ENCODE measurements at places on chromosomes 16 and 17.

GRCh38 chr16:64841071-64841470, 280.8 kb downstream of the CDH11 start:
- DNase-seq: no peak

DNA sequence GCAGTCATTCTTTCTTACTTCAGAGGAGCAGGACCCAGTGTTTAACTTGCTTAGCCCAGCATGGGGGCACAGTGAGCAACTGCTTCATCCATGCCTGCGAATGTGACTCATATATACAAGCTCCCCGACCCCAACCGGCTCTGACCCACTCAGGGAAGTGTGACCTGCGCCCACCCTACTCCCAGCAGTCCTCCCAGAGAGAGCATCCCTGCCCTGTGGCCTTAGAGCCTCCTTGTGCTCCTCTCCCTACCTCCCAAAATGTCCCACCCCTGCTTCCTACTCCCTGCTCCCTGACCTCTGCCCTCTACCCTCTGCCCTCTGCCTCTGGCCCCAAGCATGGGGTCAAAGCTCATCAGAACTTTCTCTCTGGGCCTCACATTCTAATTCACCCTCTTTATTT, 46.9 kb upstream of the DLX4 start:
- DNase-seq: no peak

DNA sequence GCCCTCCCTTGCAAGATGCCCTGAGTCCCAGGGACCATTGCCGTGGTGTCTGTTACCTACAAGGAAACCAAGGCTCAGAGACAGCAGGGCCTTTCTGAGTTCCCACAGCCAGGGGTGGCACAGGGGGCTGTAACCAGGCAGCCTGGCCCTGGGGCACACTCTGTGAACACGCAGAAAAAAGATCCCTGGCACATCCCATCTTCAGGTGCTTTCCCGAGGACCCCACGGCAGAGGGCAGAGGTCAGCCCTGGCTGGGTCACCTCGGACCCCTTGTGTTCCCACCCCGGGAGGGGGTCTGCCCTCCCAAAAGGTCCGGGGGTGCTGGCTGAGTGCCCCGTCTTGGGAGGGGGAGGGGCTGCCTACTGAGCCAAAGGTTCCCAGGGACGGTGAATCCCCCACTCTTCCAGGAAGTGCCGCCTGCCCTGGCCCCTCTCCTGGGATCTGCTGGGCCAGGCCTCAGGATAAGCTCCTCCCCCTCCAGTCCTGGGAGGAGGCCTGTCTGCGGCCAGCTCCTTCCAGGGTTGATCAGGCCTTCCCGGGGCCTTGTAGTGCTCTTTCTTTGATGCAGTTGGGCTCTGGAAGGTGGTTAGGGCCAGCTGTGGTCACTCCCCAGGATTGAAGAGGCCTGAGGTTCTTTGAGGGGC, 8.1 kb downstream of the GLIS2 start:
- DNase-seq: no peak

DNA sequence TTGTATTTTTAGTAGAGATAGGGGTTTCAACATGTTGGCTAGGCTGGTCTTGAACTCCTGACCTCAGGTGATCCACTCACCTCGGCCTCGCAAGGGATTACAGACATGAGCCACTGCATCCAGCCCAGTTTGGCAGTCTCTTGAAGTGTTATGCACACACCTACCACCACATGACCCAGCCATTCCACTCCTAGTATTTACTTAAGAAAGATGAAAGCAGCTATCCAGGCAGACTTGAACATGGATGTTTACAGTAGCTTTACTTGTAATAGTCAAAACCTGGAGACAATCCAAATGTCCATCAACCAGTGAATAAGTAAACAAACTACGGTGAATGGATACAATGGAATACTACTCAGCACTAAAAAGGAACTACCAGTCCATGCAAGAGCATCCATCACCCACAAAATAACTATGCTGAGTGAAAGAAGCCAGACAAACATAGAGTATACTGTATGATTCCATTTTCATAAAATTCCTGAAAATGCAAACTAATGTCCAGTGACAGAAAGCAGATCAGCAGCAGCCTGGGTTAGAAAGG, 37.8 kb upstream of the RASD1 start:
- DNase-seq: no peak

GRCh38 chr16:49189286-49189685, 92.4 kb downstream of the CBLN1 start:
- DNase-seq: no peak

DNA sequence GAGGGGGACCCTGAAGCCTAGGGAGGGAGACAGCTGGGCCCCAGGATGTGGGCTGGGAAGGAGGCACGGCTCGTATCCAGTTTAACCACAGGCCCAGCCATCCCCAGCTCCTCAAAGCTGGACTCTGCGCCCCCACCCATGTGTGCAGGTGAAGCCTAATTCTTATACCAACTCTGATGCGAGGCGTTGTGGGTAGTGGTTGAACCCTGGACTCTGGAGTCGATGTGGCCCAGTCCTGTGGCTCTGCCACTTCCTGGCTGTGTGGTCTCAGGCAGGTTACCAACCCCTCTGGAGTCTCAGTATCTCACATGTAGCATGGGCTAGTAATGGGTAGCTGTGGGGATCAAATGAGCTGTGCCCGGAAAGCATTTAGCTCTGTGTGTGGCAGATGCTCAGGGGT, 60.4 kb upstream of the TOB1 start:
- no peak for DNase-seq

GRCh38 chr17:38864636-38865398, 5.0 kb upstream of the LASP1 start:
- no peak for DNase-seq

- no peak for DNase-seq
These were observed 55.4 kb downstream of the SDK2 start for GRCh38 chr17:73588891-73589290.

DNA sequence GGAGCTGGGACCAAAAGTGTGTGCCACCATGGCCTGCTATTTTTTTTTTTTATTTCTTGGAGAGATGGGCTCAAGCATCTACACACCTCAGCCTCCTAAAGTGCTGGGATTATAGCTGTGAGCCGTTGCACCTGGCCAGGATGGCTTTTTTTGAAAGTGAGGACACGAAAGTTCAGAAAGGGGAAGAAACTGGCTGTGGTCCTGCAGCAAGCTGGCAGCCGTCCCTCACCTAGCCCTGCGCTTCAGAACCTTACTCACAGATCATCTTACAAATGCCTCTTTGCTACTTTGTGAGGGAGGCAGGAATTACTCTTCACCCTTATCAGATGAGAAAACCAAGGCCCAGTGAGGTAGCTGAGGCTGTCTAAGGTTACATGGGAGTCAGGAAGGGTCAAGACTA, 4.5 kb upstream of the PPY start:
- no peak for DNase-seq

GRCh38 chr17:50277357-50277754, 3.1 kb downstream of the TMEM92 start:
- no peak for DNase-seq

- DNase-seq: no peak
These were observed 288.9 kb upstream of the C16orf82 start for GRCh38 chr16:26777821-26778220.

- no peak for DNase-seq
These were observed 40.3 kb upstream of the KIFC3 start for GRCh38 chr16:57842601-57843000.

GRCh38 chr17:75152922-75153779, 1.2 kb downstream of the JPT1 start:
- no peak for DNase-seq

GRCh38 chr17:81065500-81065899, 30.5 kb downstream of the BAIAP2 start:
- no peak for DNase-seq

GRCh38 chr17:63646488-63646806, 24.2 kb downstream of the MAP3K3 start:
- no peak for DNase-seq

DNA sequence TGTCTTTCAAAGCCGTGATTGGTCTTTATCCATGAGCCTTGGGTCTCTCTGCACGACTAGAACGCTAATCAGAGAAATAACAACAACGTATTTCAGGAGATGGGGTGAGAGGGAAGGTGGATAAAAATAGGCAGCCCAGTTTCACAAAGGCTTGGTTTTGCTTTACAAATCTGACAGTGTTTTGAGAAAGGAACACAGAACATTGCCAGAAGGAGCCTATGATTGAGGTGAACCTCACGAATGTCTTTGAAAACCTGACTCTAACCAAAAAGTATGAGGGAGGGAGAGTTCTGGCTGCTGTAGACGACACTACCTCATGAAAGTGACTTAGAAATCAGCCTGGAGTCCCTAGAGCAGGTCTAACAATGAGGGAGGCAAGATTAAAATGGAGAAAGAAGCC, 38.0 kb upstream of the NOL11 start:
- DNase-seq: no peak

DNA sequence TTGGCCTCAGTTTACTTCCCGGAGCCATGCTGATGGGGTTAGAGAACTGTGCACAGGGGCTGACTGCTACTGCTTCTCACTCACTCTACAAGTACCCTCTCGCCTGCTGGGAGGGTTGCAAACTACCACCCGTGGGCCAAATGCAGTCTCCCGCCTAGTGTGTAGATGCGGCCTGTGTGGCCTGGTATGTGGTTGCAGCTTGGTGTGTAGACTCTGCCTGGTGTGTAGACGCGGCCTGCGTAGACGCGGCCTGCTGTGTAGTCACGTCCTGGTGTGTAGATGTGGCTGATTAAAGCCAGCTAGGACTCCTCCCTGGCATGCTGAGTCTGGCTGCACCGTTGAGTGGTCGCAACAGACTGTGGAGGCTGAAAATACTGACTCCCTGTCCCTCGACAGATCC, 7.3 kb downstream of the CANT1 start:
- no peak for DNase-seq

DNA sequence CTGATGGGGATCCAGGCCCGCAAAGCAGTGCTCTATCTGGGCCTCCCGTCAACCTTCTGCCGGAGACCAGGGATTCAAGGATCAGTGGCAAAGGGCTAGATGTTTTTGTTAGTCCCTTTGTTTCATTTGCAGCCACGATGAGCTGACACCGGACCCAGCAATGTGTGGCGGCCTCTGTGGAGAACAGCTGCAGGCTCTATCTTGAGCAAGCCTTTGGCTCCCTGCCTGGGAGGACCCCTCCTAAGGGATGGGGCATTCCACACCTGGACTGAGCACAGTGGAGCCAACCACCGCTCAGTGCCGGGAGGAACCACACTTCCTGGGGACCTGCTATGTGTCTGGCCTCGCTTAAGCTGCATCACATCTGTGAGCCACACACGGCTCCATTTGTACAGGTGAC, 215.8 kb downstream of the RBFOX3 start:
- DNase-seq: no peak

Data from T-helper 22 cell (primary cell).